ENCODE measurements at places on chromosomes 16 and 17.

GRCh38 chr16:17301593-17302135 is 169.1 kb downstream of the XYLT1 start:
- DNase-seq, result no peak
- no peaks in the 10 kb centered on the region for H3K36me3 ChIP-seq
- no peaks in the 10 kb centered on the region for H3K27me3 ChIP-seq
- H3K4me1 ChIP-seq, result peaks cover 76% of the 10 kb centered on the region
- H3K27ac ChIP-seq, result peak overlapping the region; percentile 19

GRCh38 chr17:17830740-17831207 is 6.0 kb downstream of the SREBF1 start:
- no peak overlapping the region for H3K4me3 ChIP-seq
- peak overlapping the region; percentile 72 for H3K27ac ChIP-seq

DNA sequence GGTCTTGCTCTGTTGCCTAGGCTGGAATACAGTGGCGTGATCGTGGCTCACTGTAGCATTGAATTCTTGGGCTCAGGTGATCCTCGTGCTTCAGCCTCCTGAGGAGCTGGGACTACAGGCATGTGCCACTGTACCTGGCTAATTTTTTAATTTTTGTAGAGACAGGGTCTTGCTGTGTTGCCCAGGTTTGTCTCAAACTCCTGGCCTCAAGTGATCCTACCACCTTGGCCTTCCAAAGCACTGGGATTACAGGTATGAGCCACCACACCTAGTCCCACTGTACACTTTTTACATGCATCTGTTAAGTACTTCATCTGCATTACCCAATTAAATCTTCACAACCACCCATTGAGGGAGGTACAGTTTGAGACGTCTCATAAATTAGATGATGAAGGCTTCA is 12.4 kb downstream of the TNRC6A start:
- no peaks in the 10 kb centered on the region for H3K27me3 ChIP-seq
- no peaks in the 10 kb centered on the region for H3K36me3 ChIP-seq
- no peak for DNase-seq

DNA sequence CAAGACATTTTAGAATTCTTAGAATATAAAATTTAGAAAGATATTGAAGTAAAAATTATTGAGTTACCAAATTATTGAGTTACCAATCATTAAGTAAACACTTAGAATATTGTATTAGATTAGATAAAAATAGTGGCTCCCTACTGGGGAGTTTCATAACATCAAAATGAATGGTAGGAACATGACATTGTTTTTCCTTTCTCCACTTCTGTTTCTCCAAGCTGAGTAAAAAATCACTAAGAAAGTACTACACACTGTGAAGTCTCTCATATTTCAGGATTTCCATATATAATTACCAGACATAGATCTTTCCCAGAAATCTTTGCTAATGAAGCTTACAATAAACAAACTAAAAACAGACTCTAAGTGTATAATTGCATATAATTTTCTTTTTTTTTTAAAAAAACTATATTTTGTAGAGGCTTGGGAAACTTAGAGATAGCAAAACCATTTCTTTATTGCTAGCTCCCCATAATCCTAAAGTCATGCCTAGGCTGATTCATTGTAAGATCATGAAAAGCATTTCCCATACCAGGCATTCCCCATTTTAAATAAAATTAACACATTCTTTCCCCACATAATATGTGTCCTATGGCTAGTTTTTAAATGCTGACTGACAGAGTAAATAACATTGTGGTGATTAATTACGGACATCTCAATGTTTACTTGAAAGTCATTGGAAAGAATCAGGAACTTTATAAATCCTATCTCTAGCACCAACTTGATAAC is 1408.7 kb upstream of the GOT2 start:
- H3K27ac ChIP-seq, result no peak overlapping the region
- DNase-seq, result no peak
- no peak overlapping the region for H3K4me3 ChIP-seq
- H3K27me3 ChIP-seq, result no peaks in the 10 kb centered on the region

DNA sequence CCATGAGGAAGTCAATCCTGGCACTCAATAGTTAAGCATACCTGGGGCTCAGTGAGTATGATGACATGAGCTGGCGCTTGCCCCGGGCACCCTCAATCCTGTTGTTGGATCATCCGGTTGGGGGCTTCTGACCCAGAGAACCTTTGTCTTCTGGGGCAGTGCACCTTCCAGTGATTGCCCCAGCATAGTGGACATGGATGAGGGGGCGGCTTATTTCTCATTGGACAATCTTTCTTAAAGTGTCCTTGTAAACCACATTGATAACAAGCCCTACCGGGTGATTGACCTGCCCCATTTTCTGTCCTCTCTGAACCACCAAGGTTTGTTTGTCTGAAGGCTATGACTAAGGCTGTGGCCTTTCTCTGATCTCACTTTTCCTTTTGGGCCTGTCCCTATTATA is 18.2 kb downstream of the IGSF6 start:
- no peak for DNase-seq
- H3K4me3 ChIP-seq, result no peak overlapping the region
- H3K4me1 ChIP-seq, result no peaks in the 10 kb centered on the region
- no peak overlapping the region for H3K27ac ChIP-seq
- peaks cover 15% of the 10 kb centered on the region for H3K36me3 ChIP-seq
- no peaks in the 10 kb centered on the region for H3K27me3 ChIP-seq
